ENCODE measurements at places on chromosomes 1 and 21.

GRCh38 chr21:32257962-32258785 lies 20.7 kb downstream of the MIS18A start:
- no peak for DNase-seq

- DNase-seq = no peak
Observed at GRCh38 chr1:59553371-59553770, 256.5 kb downstream of the FGGY start.

DNA sequence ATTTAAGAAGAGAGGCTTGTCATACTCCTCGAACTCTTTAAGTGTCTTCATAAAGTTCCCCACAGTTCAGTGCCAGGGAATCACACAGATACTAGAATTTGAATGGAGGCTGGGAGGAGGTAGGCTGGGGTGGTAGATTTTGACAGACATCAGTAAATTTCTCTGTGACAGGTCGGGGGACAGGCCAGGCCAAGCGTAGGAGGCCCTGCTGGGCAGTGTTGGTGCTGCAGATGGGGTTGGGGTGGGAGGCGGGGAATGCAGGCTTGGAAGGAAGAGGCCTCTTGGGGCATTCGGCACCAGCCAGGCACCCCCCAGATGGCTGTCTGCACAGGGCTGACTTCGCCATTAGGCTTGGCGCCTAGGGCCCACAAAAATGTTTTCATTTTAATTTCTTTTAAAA lies 84.0 kb downstream of the MAN1C1 start:
- DNase-seq = no peak

DNA sequence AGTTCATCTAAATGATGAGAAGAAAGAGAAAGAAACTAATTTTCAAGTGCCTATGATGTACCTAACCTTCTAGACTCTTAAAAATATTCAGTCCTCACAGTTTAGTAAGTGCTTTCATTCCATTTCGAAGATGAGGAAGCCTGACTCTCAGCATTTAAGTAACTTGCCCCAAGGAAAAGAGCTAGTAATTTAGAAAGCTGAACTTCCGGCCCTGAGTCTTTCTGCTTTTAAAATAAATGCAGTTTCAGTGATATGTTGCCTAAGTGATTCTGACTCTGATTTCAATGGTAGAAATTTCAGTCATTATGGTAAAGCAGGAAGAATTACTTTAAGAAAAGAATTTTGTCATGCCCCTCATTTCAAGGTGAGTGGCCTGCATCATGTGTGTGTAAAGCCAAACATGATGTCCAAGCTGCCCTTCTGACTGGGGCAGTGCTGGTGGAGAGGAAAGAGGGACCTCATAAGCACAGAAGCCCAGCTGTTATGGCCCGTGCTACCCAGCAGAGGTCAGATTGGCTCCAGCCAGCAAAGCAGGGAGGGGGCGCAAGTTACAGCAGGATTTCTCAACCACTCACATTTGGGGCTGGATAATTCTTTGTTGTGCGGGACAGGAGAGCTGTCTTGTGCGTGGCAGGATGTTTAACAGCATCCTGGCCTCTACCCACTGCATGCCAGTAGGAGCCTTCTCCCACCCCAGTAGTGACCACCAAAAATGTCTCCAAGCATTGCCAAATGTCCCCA lies 10.7 kb downstream of the ATP1A4 start:
- no peak for DNase-seq

GRCh38 chr1:5713101-5714010 lies 278.9 kb downstream of the NPHP4 start:
- DNase-seq = no peak

DNA sequence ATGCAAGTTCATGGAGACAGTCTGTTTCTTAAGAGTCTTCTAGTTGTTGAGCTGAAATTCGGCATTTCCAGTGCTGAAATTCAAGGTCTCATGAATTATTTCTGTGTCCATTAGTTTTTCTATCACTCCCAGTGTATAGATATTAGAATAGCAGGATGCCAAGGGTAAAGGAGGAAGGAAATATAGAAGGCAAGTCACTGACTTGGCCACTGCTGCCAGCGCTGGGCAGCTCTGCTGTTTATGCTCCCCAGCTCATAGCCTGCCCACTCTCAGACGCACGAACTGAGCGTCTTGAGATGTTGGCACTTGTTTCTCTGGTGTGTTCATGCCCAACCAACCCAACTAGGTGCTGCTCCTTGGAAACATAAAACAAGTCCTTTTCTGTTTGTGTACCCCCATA lies 110.1 kb downstream of the SLC45A1 start:
- DNase-seq = no peak

DNA sequence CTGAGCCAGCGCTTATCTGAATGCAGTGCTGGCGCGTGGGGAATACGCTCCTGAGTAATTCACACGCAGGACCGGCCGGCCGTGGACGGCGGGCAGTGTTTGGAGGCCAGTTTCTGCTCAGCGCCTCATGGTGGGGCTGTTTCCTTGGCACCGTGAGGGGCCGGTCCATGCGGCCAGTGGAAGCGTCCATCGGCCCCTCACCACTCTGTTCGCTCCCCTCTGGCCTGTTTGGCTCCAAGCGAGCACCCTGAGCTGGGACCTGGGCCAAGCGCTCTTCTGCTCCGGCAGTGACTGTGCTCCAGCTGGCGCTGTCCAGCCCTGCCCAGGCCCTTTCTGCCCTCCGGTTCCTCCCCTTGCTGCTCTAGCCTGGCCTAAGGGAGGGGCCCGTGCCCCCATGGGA lies 16.3 kb upstream of the PLCH2 start:
- DNase-seq = no peak

GRCh38 chr1:155981266-155982088 lies 3.1 kb upstream of the ARHGEF2 start:
- no peak for DNase-seq

GRCh38 chr1:59433440-59433813 lies 136.5 kb downstream of the FGGY start:
- no peak for DNase-seq

GRCh38 chr1:47478090-47478489 lies 40.2 kb downstream of the FOXD2 start:
- no peak for DNase-seq

- DNase-seq = no peak
Observed at GRCh38 chr1:30798389-30799232, 41.0 kb upstream of the LAPTM5 start.

- no peak for DNase-seq
Observed at GRCh38 chr1:61531716-61532115, 193.2 kb downstream of the TM2D1 start.

DNA sequence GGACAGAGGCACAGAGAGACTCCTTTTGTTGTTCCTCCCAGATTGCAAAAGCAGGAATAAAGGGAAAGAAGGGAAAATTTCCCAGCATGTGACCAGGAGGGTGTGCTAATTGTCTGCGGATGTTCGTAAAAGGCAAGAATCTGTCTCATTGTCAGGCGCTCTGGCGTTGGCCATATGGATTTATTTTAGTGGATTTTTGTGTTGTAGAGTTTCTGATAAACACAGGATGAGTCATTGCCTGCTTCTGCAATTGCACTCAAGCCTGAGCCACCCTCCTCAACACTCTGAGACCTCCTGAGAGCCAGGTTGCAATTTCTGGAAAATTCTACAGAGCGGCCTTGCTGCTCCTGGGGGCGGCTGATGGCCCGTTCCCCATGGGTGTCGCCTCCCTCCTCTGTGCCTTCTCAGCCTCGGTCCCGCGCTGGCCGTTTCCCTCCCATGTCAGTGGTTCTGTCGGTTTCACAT lies 227.7 kb downstream of the KAZN start:
- no peak for DNase-seq

DNA sequence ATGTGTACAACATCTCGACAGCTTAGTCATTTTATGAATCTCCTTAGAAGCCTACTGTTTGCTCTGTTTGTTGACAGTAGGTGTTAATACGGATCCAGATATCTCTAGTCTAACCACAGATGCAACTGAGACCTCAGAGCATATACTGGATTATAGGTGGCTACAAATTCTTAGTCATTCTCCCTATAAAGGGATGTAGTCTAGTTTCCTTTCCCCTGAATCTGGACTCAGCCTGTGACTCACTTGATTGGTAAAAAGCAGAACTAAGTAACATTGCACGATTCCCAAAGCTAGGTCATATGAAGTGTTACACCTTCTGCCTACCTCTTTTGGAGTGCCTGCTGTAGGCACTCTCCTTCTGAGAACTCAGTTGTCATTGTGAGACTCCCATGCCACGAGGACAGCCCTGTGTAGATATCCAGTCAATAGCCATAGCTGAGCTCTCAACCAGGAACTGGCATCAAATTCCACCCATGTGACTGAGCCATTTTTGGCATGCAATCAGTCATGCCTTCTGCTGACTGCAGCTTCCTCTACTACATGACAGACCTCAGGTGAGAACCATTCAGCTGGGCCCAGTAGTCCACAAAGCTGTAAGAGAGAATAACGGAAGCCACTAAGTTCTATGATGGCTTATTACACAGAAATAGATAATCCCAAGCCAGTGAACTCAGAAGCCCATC lies 135.9 kb upstream of the CHRM3 start:
- no peak for DNase-seq

DNA sequence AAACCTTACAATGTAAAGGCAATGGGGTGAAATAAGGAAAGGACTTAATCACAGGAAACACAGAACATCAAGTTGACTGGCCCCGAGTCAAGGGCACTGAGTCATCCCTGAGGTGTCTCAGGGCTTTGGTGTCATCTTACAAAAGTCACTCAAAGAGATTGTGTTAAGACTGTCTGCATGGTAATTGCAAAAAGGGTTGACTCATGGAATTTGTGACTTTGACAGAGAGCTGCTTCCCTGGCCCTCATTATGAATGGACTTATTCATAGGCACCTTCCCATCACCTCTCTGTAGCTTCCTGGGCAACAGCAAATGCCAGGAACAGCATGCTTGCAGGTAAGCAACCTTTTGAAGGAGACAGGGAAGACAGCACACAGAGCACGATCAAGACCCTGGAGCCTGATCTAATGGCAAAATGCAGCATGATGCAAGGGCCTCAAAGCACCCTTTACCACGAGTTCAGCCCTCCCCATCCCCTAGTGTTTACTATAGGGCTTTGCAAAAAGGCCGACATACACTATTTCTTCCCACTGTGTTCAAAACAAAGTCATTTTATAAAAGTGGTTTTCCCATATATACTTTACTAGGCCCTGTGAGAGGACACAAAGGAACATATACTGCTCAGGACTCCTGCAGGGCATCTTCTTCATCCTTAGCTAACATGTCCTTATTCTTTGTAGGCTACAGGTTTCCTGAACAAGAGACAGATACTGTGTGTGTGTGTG lies 17.1 kb downstream of the ZP4 start:
- DNase-seq = no peak

- DNase-seq = no peak
Observed at GRCh38 chr1:109592916-109593315, 26.5 kb downstream of the GNAT2 start.

- peak; percentile 69 for DNase-seq
Observed at GRCh38 chr1:25616095-25616986, at the start of gene MAN1C1. TSS of gene MAN1C1 (plus strand) at chr1:25616791. CDS start at chr1:25617798, 1,007 bp downstream.

DNA sequence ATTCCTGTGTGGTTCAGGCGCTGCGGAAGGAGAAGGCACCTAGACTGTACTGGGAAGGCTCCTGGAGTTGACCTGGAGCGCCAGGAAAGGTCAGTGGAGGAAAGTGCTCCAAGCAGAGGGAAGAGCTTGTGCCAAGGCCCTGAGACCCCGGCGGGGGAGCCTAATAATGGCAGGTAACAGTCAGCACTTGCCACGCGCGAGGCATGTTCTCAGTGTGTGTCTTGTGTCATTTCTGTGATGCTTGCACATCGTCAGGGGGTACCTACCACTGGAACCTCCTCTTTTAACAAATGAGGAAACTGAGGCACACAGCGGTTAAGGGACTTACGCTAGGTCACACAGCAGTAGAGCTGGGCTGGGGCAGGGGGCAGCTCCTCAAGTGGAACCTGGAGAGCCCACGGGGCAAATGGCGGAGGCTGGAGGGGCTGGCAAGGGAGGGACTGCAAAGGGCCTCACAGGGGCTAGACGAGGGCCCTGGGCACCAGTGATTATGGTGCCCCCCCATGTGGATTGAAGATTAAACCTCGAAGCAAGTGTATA lies 976 bp upstream of the BMP8B start:
- no peak for DNase-seq

DNA sequence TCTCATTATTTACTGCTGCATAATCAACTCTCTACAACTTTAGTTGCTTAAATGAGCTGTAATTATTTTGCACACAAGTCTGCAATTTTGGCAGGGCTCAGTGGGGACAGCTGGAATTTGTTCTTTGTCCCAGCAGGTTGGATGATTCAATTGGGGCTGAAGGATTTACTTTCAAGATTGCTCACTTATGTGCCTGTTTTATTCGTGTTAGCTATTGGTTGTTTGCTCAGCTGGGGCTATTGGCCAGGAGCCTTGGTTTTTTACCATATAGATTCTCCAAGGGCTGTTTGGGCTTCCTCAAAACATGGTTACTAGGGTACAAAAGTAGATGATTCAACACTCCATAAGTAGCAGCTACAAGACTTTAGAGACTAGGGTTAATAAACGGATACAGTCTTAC lies 13.4 kb downstream of the OR10R2 start:
- DNase-seq = no peak

- DNase-seq = no peak
Observed at GRCh38 chr21:24045775-24046215, 1561.5 kb downstream of the MRPL39 start.

- no peak for DNase-seq
Observed at GRCh38 chr1:116763787-116764465, 9.7 kb downstream of the CD2 start.

- no peak for DNase-seq
Observed at GRCh38 chr1:83849191-83850061, 149.5 kb downstream of the TTLL7 start.

GRCh38 chr21:35637431-35637830 lies 422.9 kb downstream of the SETD4 start:
- DNase-seq = no peak

- DNase-seq = no peak
Observed at GRCh38 chr1:229621663-229622062, 4.3 kb downstream of the TAF5L start.

- DNase-seq = no peak
Observed at GRCh38 chr1:186923486-186923885, 94.7 kb downstream of the PLA2G4A start.

All from stimulated activated CD4-positive, alpha-beta T cell treated with anti-CD3 and anti-CD28 coated beads, Interleukin-15, amount 100 ng/mL, for 1 hour (primary cell).